Stimulated activated memory B cell treated with anti-CD40 and anti-IgM and Interleukin-4, amounts not matched to agents 10 μg/mL and 1 μg/mL and 100 μg/mL, for 72 hours (primary cell): ENCODE measurements at places on chromosomes 12 and 14.

DNA sequence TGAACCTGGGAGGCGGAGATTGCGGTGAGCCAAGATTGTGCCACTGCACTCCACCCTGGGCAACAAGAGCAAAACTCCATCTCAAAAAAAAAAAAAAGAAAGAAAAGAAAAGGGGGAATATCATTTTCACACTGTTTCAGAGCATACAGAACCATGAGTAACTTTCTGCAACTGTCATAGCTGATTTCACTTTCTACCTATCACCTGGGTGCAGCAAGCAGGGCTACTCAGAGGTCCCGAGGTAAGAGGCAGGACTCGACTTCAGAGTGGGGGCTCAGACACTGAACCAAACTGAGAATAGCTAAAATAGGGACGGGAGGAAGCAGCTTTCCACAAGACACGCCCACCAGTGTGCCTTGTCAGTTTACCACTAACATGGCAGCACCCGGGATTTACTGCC lies 29.8 kb downstream of the OR10P1 start:
- ATAC-seq, result no peak

DNA sequence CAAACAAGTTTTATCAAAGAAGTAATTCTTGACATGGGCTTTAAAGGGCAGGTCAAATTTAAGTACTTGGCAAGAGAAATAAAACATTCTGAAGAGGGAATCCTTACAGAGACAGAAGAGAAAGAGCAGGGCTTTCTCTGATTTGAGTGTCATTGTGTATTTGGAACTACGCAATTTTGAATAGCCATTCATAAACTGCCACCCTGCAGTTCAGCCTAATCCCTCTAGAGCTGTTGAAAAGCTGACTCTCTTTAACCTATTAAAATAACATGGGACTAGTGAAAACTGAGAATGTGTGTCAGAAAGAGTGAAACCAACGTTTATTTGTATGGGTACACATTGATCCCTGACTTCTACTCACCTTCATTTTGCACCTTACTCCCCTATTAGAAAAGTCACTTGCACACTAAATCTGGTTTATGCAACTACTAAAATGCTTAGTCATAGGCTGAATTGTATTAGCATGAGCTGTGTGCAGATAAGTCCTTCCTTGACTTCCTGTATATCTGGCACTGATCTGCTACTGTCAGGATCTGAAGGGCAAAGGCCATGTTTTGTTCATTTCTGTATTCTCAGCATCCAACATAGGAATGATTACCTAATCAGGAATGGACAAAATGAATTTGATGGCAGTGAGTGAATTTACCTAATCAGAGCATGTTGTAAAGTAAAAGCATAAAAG lies 458.9 kb downstream of the NOVA1 start:
- ATAC-seq, result no peak

DNA sequence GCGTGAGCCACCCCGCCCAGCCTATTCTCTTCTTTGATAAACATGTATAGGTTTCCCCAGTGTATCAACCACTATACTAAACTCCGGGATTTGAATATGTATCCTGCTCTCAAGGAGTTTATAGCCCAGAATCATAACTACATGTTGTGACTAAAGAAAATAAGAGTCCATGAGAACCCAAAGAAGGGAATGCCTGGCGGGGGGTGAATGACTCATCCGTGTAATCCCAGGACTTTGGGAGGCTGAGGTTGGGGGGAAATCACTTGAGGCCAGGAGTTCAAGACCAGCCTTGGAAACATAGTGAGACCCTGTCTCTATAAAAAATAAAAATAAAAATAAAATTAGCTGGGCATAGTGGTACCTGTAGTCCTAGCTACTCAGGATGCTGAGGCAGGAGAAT lies 57.2 kb downstream of the SIX6 start:
- ATAC-seq, result no peak

- no peak for ATAC-seq
These were observed 361.3 kb upstream of the SFSWAP start for GRCh38 chr12:131349397-131350127.

- no peak for ATAC-seq
These were observed 8.2 kb downstream of the CHST11 start for GRCh38 chr12:104464899-104465298.

- no peak for ATAC-seq
These were observed 257.7 kb downstream of the NAV3 start for GRCh38 chr12:78088391-78088832.

GRCh38 chr12:124381456-124382296 lies 86.8 kb downstream of the RFLNA start:
- ATAC-seq, result no peak

- ATAC-seq, result no peak
These were observed 288.0 kb downstream of the ERC1 start for GRCh38 chr12:1279050-1279449.

DNA sequence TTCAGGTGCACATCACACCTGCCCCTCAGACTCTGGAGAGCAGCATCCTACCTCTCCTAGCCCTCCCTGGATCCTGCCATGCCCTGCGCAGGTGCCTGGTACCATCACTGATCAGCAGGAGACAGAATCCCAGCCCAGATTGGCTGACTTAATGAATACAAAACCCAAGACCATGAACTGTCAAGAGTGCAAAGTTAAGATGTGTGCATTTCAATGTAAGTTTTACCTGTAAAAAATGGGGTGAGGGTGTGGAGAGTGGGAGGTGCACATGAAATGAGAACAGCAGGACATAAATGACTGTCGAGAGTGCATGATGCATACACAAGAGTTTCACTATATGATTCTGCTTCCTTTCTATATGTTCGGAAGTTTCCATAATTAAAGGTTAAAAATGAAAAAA lies 57.9 kb upstream of the GPR68 start:
- ATAC-seq, result peak; percentile 82

- ATAC-seq, result no peak
These were observed 208.2 kb downstream of the DAD1 start for GRCh38 chr14:22380571-22381407.

DNA sequence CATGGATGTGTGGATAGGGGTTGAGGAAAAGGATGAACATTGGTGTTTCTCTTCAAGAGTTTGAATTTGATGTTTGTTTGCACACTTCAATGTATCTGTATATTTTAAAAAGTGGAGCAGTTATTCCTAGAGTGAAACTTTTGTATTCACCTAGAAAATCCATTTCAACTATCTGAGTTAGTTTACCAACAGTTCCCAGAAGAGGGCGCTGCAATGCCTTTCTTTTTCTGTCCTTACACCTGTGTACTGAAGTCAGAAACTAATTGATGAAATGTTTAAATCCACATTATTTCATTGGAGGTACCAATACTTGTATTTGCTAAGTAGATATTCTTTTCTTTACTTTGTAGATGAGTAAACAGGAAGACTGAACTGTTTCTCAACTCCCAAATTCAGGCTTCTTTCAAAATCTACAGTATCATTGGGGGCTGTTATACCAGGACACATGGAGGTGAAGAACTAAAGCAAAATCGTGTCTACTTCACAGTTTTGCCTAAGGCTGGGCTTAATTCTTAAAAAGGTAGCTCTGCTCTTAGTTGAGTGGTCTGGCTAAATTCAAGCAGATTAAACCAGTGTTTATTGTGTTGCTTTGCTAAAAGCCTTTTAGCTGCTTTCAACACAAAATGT lies 26.6 kb upstream of the KLRB1 start:
- peak; percentile 70 for ATAC-seq

GRCh38 chr14:74824997-74825396 lies 50.9 kb downstream of the PROX2 start:
- no peak for ATAC-seq

- no peak for ATAC-seq
These were observed 1.3 kb downstream of the CLEC1A start for GRCh38 chr12:10097521-10097920.
